ENCODE measurements at places on chromosomes 1 and 21.

- DNase-seq, result peak; percentile 93
These were observed 104.9 kb upstream of the TMPRSS2 start for GRCh38 chr21:41612674-41613532.

DNA sequence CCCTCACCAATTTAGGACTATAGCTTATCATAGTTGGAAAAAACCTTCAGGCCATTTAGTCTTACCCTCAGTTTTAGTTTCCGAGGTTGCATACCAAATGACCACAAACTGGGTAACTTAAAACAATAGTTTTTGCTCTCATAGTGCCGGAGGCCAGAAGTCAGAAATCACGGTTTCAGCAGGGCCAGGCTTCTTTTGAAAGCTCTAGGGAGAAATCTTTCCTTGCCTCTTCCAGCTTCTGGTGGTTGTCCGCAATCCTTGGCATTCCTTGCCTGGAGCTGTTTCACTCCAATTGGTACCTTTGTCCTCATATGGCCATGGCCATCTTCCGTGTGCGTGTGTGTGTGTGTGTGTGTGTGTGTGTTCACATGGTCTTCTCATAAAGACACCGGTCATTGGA is 12.4 kb upstream of the PLXNA2 start:
- peak; percentile 42 for DNase-seq

DNA sequence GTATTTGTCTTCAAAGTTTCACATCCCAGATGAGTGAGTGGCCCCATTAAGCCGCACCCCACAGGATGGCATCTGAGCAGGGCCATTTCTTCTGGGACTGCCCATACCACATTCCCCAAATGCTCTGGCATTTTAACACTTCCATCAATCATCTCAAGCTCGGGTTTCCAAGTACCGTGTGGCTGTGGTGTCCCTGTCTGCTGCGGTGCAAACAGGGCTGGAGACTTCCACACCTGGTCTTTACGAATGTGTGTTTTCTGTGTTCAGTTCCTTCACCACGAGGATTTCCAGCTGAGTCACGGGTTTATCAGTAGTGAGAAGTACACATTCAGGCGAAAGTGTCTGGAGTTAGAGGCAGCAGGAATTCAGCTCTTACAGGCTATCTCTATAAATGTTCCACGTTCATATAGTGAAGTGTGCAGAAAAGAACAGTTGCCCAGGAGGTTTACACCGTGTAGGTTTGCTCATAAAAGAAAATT is 195.2 kb downstream of the RHOU start:
- no peak for DNase-seq

- no peak for DNase-seq
These were observed 226.4 kb downstream of the ZP4 start for GRCh38 chr1:237664348-237664747.

- no peak for DNase-seq
These were observed 257.2 kb downstream of the PLPP3 start for GRCh38 chr1:56322211-56322610.

- no peak for DNase-seq
These were observed 6.7 kb downstream of the TRIM45 start for GRCh38 chr1:117114877-117115276.

GRCh38 chr1:93703643-93704042 is 22.0 kb upstream of the BCAR3 start:
- peak; percentile 64 for DNase-seq

GRCh38 chr1:161791904-161792655 is 26.0 kb downstream of the ATF6 start:
- DNase-seq, result peak; percentile 51

- peak; percentile 19 for DNase-seq
These were observed 1109.3 kb upstream of the B3GALT2 start for GRCh38 chr1:194295685-194296084.

GRCh38 chr1:116682641-116683221 is 15.2 kb upstream of the IGSF3 start:
- DNase-seq, result peak; percentile 64

GRCh38 chr1:42008264-42008663 is 89.5 kb upstream of the HIVEP3 start:
- DNase-seq, result no peak

DNA sequence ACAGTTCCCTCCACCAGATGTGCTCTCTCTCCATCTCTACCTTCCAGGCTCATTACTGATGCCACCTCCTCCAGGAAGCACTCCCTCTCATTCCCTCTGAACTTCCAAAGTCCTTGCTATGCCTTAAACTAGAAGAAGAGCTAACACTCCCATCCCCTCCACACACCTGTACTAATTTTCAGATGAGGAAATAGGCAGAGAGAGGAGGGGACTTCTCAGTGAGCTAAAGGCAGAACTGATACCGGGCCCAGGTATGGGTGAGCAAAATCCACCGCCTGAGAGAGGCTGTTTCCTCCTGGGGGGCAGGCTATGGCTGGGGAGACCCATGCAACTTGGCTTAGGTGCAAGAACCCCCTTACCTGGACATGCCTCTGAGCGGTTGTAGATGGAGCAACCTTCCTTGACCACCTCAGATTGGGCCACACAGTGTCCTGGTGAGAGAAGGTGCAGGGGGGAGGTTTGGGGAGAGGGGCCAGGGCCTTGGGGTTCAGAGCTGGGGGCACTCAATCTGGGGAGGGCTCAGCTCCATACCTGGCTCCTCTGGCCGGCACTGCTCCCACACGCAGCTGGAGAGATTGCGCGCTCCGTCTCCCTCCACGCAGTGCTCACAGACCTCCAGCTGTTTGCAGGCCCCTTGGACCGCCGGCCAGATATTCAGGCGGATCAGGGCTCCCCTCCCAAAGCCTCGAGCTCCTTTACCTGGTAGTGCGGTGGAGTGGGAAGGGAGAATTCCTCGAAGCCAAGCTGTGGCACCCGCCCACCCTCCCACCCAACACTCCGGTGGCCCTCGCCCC is 967 bp downstream of the CD164L2 start:
- no peak for DNase-seq

DNA sequence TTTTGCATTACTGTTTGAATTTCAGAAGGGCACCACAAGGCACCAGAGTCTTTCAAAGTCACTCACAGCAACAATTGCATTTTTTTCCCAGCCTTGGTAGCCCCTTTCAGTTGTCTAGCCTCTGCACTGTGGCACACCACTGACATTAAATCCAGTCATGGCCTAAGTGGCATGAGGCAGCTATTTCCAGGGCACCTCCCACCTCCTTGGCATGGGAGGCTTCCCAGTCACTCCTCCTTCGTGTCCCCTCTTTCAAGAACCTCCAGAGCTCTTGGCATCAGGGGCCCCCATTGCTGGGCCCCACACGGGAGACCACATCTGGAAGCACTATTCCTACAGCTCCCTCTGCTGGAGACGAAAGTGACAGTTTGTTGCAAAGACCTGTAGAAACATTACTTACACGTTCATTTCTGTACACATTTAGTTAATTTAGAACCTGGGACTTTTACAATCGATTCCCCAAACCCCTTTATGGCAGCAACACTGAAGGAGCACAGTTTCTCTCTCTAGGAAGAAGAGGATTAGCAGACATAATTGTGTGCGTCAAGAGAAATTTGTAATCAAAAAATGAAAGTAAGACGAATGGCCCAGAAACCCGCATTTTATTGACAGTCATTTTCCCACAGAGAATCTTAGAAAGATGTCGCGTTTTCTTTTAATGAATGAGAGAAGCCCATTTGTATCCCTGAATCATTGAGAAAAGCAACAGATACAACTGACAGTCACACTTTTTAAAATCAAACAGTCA is 5.7 kb upstream of the CHD5 start:
- no peak for DNase-seq

- DNase-seq, result peak; percentile 32
These were observed 23.9 kb downstream of the GNAT2 start for GRCh38 chr1:109595531-109595930.

- no peak for DNase-seq
These were observed 64.7 kb downstream of the SLC35A3 start for GRCh38 chr1:100034470-100034869.

DNA sequence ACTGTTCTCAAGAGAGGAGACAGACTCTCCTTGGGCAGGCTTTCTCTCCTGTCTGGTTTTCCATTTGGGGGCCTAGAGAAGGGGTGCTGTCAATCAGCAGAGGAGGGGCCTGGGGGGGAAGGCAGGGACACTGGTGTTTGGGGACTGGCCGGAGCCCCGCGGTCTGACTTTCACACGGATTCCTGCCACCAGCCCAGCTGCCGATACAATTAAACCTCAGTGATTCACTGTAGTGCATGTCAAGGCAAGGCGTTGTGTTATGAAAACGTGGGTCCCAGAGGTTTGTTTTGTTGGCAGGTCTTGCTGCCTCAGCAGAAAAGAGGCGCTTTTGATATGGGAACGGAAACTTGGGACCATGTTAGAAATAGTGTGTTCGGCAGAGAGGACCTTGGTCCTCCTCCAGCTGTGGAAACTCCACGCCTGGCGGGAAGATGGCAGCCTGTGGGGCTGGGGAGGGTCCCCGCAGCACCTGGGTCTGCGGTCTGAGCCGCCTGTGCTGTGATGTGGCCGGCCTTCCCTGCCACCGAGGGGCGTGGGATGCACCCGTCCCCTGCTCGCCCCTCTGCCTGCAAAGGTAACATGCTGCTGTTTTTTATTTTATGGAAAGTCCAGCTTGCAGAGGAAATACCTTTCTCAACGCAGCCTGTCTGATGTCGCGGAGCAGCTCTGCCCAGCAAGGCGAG is 47.6 kb downstream of the SPSB1 start:
- peak; percentile 84 for DNase-seq

DNA sequence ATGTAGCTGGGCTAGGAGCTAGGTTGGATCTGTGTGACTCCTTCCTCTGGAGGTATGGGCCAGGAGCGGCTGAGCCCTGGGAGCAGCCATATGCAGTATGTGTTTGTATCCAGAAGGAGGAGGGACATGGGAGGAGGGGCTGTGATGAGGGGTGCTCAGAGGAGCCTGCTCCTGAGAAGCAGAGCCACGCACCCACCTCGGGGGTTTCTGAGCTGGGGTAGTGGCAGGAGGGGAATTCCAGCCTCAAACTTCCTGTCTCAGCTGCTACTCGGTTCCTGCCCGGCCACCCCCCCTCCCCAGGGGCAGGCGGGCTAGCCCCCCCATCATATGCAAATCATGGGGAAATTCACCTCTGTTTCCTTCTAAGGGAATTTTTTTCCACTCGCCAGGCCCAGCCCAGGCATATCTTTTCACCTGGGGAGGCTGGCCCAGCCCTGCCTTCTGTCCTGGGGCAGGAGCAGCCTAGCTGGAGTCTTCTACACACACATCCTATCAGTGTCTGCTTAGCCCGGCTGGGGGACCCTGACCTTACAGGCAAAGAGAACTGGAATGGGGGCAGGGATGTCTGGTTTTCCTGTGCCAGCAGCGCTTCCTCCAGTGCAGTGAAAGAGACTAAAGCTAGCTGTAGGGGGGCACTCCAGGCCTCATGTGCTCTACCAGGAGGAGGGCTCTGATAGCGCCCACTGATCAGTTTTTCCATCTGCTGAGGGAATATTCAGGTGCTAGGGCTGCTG is 3.0 kb downstream of the ZC3H12A start:
- peak; percentile 91 for DNase-seq

DNA sequence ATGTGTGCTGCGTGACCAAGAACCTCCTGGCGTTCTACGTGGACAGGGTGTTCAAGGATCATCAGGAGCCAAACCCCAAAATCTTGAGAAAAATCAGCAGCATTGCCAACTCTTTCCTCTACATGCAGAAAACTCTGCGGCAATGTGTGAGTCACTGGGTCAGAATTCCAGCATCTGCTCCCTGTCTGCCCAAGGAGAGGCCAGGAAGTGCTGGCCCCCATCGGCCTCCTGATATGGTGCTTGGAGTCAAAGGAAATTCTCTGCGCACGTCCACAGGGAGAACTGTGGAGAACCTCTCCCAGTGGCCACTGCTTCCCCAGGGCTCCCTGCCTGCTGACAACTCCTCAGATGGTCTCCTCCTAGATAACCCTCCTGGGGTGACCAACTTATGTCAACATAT is 25.6 kb upstream of the IL20 start:
- no peak for DNase-seq

DNA sequence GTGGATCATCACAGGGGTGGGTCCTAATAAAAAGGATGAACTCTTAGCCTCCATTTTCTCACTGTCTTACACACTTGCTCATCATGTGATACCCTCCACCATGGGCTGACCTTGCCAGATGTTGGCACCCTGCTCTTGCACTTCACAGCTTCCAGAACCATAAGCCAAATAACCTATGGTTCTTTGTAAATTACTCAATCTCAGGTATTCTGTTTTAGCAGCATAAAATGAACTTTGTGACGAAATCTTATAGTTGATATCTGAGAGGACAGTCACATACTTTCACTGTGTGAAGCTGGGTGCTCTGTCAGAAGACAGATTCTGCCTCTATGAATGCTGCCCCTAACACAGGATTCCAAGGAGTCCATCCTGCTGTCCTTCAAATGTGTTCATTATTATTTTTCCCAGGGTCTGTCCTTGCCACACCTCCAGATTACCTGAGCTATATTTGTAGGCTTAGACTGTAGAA is 13.8 kb downstream of the DUSP10 start:
- no peak for DNase-seq

GRCh38 chr1:109441069-109441468 is 14.8 kb upstream of the PSMA5 start:
- no peak for DNase-seq

DNA sequence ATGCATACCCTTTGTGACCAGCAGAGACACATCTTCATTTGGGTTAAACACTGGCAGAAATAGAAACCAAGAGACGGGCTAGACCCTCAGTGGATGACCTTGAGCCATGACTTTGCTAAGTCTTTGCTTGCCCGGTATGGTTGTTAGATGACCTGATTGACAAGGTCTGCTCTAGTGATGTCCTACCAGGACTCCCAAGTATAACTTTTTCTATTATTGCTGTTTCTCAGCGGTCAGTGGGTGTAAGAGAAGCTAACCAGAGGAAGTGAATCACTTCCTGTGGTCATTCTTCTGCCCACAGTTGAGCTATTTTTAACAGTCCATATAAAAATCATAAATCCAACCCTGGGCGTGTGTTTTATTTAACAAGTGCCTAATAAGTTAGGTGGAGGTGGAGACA is 126.2 kb upstream of the ETS2 start:
- peak; percentile 39 for DNase-seq

- no peak for DNase-seq
These were observed 10.1 kb downstream of the EXTL1 start for GRCh38 chr1:26031611-26032220.

DNA sequence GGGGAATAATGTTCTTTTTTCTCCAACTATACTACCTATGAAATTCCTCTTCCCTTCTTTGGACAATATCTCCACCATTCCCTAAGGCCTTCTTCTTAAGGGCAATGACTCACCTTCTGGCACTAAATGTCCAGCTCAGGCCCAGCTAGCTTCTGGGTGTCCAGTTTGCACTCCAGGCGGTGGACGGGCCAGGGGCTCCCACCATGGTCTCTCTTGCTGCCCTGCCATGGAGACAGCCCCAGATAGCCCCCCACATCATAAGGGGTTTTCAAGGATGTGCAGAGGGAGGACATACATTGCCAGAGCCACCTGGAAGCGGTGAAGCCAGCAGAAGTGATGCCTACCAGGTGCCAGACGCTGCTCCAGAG is 43.8 kb downstream of the C1orf198 start:
- no peak for DNase-seq
